Fibroblast of lung (primary cell): ENCODE measurements at places on chromosomes 6 and 20. TPM values are rescaled to one million over a fixed set of nuclear protein-coding genes. Genes with fewer than 3 reads are reported as not detected.
A peak's percentile ranks its signal among the peaks of the same experiment; 100 is the strongest.

DNA sequence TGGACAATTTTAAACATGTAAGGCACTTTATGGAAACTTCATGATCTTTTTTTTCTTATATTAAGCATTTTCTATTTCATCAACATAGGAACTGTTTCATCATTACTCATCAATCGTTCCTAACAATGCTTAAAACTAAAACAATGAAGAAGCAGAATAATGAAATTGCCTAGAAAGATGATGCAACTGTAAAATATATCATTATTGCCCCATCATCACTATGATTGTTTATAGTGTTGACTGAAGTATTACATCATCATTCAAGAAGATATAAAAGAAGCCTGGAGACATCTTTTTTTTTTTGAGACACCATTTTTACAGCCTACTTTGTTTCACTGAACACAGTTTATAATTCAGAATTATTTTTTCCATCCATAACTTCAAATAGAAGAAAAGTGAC lies 147.2 kb downstream of the TRDN start:
- no peaks in the 10 kb centered on the region for H3K4me1 ChIP-seq
- no peaks in the 10 kb centered on the region for H3K27me3 ChIP-seq
- no peak overlapping the region for H3K4me3 ChIP-seq
- H3K36me3 ChIP-seq, result no peaks in the 10 kb centered on the region

DNA sequence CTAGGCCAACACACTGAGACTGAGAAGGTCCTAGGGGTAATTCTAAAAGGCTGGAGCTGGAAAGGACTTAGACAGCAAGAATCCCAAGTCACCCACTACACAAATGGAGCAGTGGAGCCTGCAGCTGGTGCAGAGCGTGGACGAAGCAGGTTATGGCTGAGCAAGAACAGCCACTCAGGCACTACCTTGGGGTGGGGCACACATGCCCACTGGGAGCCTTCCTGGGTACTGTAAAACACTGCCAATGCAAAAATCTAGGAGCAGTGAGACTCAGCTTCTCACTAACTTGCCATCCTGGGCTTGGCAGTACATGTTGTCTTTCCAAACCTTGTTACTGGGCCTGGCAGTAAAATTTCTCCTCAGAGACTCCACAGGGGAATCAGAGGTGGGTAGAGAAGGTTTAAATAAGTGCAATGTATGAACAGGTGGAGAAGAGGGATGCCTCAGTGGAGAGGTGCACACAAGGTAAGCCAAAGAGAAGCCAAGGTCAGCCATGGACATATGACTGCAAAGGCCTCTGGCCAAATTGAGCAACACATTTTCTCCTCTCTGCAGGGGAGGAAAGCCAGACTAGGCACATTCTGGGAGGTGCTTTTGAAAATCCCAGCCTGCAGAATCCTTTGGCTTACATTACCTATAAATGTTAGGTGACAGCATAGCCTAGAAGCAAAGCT lies 105.6 kb downstream of the TNFRSF21 start:
- H3K4me3 ChIP-seq, result no peak overlapping the region
- H3K4me1 ChIP-seq, result no peaks in the 10 kb centered on the region
- H3K36me3 ChIP-seq, result no peaks in the 10 kb centered on the region
- H3K27ac ChIP-seq, result no peak overlapping the region
- no peak for DNase-seq
- no peaks in the 10 kb centered on the region for H3K27me3 ChIP-seq

DNA sequence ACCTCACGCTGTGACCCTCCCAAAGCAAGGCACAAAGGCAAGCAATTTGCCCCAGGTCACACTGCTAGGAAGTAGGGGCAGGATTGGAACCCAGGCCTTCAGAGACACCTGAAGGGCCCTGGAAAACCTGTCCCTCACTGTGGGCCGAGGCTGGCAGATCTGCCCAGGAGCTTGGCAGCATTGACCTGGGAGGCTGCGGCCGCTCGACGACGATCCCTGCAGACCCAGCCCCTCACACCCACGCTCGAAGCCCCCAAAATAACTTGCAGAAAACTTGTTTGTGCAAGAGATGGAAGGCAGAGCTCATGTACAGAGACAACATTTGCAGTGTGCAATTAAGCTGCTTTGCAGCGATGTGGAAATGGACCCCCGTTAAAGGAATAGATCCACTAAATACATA lies 251.4 kb downstream of the TAF4 start:
- no peaks in the 10 kb centered on the region for H3K36me3 ChIP-seq
- DNase-seq, result no peak
- no peaks in the 10 kb centered on the region for H3K27me3 ChIP-seq
- H3K4me3 ChIP-seq, result no peak overlapping the region
- H3K27ac ChIP-seq, result no peak overlapping the region

DNA sequence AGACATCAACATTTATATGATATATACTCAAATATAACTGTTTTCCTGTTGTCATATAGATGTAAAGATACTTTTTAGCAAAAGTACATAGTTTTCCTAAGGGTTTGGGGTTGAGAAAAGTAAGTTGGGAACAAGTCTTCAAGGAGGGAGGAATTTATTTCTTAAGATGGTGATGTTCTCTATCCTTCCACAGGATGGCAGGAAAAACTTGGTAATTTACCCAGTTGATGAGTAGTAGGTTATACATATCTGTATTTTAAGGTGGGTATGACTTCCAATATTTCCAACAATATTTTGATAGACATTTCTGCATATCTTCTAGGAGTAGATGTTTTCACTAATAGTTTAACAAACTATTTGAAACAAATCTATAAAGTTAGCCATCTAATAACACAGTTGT lies 254.4 kb downstream of the RIMS1 start:
- H3K4me3 ChIP-seq, result no peak overlapping the region
- DNase-seq, result peak; percentile 33
- peaks cover 2% of the 10 kb centered on the region for H3K4me1 ChIP-seq
- H3K27ac ChIP-seq, result no peak overlapping the region

DNA sequence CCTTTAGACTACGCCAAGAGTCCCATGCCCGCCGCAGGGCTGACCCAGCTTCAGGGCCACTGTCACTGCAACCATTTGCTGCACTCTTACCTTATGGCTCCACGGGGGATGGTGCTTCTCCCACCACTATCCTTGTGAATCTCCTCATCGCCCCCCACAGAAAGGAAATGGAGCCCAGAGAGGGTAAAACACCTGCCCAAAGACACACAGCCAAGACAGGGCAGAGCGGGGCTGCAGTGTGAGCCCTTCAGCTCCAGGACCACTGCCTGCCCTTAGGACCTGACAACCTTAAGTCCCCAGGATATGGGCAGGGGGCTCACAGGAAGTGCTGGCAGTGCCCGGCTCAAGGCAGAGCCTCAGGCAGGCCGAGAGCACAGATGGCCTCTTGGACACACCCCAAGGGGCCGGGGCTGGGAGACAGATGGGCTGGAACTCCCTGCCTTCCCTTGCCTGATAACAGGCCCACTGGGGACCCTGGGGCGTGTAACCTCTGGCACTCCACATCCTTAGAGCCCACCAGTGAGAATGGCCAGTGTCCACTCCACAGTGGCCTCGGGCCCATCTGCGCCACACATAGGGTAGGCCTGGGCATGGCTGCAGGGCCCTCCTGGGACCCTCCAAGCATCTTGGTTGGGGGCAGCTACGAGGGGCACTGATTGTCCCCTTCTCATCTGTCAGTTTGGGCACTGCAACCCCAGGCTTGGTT lies 265.2 kb downstream of the TAF4 start:
- no peak overlapping the region for H3K27ac ChIP-seq
- no peak overlapping the region for H3K4me3 ChIP-seq
- no peaks in the 10 kb centered on the region for H3K4me1 ChIP-seq
- no peaks in the 10 kb centered on the region for H3K36me3 ChIP-seq
- no peak for DNase-seq
- H3K27me3 ChIP-seq, result peaks cover 6% of the 10 kb centered on the region

DNA sequence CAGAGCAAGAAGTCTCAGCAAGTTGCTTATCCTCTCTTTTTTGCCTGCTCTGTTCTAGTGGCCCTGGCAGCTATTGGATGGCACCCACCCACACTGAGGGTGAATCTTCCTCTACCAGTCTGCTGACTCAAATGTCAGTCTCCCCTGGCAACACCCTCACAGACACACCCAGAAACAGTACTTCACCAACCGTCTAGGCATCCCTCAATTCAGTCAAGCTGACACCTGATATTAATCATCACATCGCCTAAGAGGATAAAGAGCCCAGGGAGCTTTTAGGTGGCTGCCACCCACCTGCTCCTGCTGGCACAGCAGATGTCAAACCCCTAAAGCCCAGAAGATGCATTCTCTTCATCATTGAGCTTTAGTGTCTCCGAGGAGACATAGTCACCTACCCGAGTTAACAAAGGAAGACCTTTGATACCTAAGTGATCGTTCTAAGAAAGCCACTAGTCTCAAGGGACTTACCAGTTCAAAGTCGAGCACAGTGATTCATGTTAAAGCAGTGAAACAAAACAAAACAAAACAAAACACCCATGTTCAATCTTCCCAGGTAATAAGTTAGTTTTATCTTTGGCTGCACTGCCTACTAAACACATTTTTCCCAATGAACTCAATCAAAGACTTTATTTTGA lies 97.7 kb upstream of the KCNQ5 start:
- no peak overlapping the region for H3K4me3 ChIP-seq
- H3K27ac ChIP-seq, result no peak overlapping the region
- H3K36me3 ChIP-seq, result no peaks in the 10 kb centered on the region
- no peaks in the 10 kb centered on the region for H3K4me1 ChIP-seq
- no peak for DNase-seq
- no peaks in the 10 kb centered on the region for H3K27me3 ChIP-seq

DNA sequence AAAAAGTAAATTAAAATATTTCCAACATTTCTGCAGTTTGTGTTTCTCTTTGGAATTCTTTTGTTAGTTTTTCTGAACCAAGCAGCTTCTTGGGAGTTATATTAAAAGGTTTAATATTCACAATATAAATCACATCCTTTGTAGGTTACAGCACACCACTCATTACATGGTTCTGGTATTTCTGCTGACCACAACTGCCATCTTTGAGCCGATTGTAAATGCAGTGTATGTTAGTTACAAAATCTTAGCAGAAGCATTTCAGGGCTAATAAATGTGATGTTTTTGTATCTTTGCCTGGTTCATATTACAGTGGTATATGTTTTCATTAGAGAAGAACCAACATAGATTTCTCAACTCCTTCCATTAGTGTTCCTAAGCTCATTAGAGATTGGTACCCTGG lies 19.1 kb upstream of the TSHZ2 start:
- H3K4me1 ChIP-seq, result no peaks in the 10 kb centered on the region
- no peak overlapping the region for H3K4me3 ChIP-seq
- no peaks in the 10 kb centered on the region for H3K27me3 ChIP-seq
- no peaks in the 10 kb centered on the region for H3K36me3 ChIP-seq

- H3K27me3 ChIP-seq, result no peaks in the 10 kb centered on the region
- no peak within 1 kb of the TSS for H3K27ac ChIP-seq
- DNase-seq, result no peak
- no peak within 1 kb of the TSS for H3K4me3 ChIP-seq
These were observed at the start of gene NRSN1 for GRCh38 chr6:24125980-24126379. Gene NRSN1, plus strand, starts transcription at chr6:24126215. Its CDS starts 8,113 bp downstream, at chr6:24134328.

DNA sequence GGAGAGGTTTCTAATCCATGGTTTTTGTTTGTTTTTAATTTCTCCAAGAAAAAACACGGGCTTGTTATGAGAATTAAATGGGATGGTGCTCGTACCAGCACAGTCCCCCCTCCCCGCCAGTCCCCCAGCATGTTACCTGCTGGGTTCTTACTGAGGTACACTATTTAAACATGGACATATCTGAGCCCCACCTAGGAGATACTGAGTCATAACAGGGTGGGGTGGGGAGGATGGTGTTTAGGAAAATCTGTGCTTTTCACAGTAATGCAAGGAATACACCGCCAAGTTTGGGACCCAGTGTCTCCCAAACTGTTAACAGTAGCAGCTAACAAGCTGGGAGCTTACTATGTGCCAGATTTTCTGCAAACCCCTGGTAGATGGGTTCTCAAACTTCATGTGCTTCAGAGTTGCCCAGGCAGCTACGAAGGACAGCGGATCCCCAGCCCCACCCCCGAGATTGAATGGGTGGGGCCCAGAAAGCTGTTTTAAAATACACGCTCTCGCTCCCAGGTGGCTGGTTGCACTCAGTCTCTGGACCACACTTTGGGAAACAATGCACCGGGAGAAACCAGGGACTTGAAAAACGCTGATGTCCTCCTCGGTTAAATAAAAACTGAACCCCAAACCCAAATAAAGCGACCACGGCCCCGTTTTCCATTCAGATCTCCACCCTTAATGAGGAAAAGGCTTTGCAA lies 995 bp downstream of the ZFP64 start:
- peak; percentile 17 for DNase-seq
- H3K27ac ChIP-seq, result peak overlapping the region; percentile 68
- H3K27me3 ChIP-seq, result no peaks in the 10 kb centered on the region
- H3K4me3 ChIP-seq, result peak overlapping the region; percentile 93
- no peaks in the 10 kb centered on the region for H3K36me3 ChIP-seq
- H3K4me1 ChIP-seq, result no peaks in the 10 kb centered on the region

DNA sequence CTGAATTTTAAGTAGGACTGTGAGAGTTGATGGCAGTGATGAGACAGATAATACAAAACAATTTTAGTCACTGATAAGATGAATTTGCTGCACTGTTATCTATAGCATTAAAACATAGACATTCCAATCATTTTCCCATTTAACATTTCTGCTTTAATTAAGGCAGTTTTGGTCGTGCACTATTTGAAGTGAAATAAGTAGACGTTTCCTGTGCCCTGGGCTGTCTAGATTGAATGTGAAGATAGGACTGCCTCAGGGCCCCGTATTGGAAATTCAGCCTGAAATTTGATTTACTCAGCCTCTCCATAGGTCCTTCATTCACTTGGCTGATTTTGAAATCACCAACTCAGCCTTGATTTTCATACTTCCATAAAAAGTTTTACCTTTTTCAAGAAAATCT lies 48.3 kb downstream of the ARID1B start:
- DNase-seq, result no peak
- no peak overlapping the region for H3K4me3 ChIP-seq
- H3K27me3 ChIP-seq, result no peaks in the 10 kb centered on the region
- H3K36me3 ChIP-seq, result no peaks in the 10 kb centered on the region
- H3K27ac ChIP-seq, result no peak overlapping the region

Gene BNIP5
- total RNA-seq, result not detected in 2 replicates

Gene TCP11
- 0.17 and 0.51 TPM in 2 replicates for total RNA-seq

Gene DPM1
- 53.2 and 60.9 TPM in 2 replicates for total RNA-seq

Gene CST8
- total RNA-seq, result not detected in 2 replicates

Gene TSHZ2
- total RNA-seq, result 2.6 and 5.4 TPM in 2 replicates

Gene TFAP2A
- total RNA-seq, result not detected in 2 replicates
